Activated CD8-positive, alpha-beta T cell treated with anti-CD3 and anti-CD28 coated beads, Interleukin-2, amount 10 ng/mL, durations not matched to agents 7 days and 5 days (primary cell): ENCODE measurements at places on chromosomes 6 and 20. TPM values are rescaled to one million over a fixed set of nuclear protein-coding genes. Genes with fewer than 3 reads are reported as not detected.

- H3K27ac ChIP-seq, result no peak overlapping the region
- DNase-seq, result no peak
- no peak overlapping the region for H3K4me3 ChIP-seq
- no peaks in the 10 kb centered on the region for H3K4me1 ChIP-seq
- H3K27me3 ChIP-seq, result no peaks in the 10 kb centered on the region
- peaks cover 23% of the 10 kb centered on the region for H3K36me3 ChIP-seq
These were observed 149.7 kb upstream of the SIM1 start for GRCh38 chr6:100614386-100614785.

Gene SAMD5
- total RNA-seq, result not detected

DNA sequence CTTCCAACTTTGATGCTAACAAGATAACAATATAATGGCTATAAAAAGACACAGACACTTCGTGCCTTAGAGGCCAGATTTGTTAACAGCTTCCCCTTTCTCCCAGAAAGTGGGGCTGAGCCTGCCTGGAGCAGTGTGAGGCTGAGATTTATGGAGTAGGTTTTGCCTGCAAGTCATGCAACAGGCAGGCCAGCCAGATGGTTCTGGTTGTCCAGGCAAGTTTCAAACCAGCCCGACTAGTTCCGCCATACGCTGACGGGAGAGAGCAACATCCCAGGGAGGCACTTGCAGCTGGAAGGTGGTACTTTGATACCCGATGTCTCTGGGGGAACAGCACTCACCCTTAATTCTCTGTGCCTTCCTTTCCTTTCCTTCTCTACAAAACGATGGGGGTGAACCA, 81.3 kb upstream of the NAA20 start:
- peaks cover 15% of the 10 kb centered on the region for H3K4me1 ChIP-seq
- H3K4me3 ChIP-seq, result no peak overlapping the region
- H3K27ac ChIP-seq, result no peak overlapping the region
- peaks cover 25% of the 10 kb centered on the region for H3K27me3 ChIP-seq
- no peak for DNase-seq

Gene TLDC2
- total RNA-seq, result not detected

Gene CNR1
- total RNA-seq, result not detected

DNA sequence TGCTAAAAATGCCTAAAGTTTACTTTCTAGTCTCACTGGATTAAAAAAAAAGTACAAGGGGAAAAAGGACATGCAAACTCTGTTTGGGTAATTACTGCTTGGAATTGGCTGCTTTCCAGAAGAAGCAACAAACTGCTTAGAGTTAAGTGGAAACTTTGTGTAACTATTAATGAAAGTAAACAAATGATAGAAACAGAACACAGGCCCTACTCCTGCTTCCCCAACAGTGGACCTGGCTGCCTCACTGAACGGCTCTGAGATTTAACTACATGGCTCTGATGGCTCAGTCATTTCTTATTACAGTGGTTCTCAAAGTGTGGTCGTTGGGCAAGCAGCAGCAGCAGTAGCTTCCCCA, 108.5 kb downstream of the MAN1A1 start:
- no peak overlapping the region for H3K27ac ChIP-seq
- H3K4me3 ChIP-seq, result no peak overlapping the region
- peaks cover 11% of the 10 kb centered on the region for H3K36me3 ChIP-seq
- H3K4me1 ChIP-seq, result no peaks in the 10 kb centered on the region
- DNase-seq, result no peak

DNA sequence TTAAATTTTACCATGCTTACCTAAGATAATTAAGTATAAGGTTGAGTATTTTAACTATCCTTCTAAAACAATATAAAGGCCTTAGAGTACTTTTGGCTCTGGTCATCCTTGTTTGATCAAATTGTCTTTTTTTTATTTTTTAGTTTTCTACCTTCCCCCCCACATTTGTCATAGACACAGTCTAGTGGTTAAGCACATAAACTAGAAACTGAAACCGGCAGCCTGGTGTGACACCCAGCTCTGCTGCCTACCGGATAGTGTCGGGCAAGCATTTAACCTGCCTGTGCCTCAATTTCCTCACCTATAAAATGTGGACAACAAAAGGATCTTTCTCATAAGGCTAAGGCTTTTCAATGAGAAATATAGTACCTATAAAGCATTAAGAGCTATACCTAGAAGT, 21.6 kb upstream of the TULP4 start:
- H3K4me3 ChIP-seq, result peak overlapping the region; percentile 75
- peaks cover 25% of the 10 kb centered on the region for H3K36me3 ChIP-seq
- H3K27ac ChIP-seq, result peak overlapping the region; percentile 92
- H3K27me3 ChIP-seq, result no peaks in the 10 kb centered on the region
- DNase-seq, result peak; percentile 83

Gene WFDC10B
- not detected for total RNA-seq
